SW 1271 (cell line): ENCODE measurements at places on chromosomes 6 and 20.

DNA sequence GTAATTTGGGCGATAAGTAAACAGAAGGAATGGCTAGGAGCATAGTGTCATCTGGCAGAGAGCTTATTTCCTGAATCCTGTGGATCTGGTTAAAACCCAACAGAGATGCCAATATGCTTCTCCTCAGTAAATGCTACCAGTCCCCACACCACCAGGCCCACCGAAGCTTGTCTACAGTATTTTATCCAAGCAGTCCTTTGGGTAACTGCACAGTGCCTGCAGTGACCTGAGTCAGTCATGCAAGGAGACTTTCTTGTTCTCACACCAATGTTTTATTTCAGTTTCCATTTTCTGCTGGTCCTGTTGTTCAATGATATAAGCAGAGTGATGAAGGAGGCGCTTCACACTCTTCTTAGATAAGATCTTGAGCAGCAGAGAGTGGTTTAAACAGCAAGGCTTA is 326.3 kb downstream of the RIMS1 start:
- no peak for DNase-seq

DNA sequence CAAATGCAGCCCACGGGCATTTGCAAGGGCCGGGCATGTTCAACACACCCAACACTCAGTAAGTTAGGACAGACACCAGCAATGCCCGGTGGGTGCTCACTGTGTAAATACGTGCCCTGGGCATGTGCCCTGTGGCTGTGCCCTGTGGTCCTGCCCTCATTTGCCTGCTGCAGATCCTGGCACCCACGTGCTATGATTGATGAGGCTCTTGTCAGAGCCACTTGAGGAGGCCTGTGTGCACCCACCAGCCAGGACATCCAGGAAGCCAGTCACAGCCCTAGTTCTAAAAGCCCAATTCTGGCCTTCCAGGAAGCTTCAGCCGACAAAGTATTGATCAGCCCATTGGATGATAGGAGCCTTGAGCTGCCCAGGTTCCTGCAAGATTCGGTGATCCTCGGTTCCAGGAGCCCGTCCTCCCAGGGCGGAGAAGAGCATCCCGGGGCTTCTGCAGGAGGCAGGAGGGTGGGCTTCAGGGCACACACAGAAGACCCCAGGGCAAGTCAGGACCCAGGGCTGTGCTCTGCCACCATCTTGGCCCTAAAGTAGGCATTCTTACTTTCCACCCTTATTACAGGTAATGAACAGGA is 223.9 kb downstream of the PREX1 start:
- no peak for DNase-seq

DNA sequence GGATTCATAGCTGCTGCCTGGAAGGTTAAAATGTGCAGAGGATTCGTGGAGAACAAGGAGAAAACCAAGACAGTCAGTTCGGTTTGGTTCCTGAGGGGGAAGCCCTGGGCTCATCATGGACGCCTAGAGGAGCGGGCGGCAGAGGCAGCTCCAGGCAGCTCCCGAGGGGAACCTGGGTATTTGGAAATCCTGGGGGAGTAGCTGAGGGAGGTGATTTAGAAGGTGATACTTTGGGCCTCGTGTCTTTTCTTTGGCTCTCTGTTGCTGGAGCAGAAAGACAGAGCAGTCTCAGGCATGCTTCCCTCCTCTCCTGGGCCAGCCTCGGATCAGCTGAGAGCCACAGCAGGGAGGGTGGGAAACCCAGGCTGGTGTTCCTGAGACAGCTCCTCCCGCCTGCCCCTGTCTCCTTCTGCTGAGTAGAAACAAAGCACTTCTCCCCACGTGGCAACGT is 139.5 kb downstream of the DLL1 start:
- no peak for DNase-seq

DNA sequence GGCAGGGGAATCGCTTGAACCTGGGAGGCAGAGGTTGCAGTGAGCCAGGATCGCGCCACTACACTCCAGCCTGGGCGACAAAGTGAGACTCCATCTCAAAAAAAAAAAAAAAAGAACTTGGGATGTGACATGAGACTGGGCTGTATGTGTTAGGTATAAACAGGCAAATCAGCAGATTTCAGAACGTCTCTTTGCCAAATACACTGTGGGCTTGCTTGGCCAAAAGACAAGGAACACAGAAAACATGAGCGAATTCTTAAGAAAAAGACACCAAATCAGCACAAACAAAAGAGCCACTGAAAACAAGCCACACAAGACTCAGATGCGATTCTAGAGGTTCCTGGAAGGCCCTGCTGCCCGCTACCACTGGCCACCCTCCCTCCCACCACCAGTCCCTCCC is 12.5 kb downstream of the ETV7 start:
- no peak for DNase-seq

DNA sequence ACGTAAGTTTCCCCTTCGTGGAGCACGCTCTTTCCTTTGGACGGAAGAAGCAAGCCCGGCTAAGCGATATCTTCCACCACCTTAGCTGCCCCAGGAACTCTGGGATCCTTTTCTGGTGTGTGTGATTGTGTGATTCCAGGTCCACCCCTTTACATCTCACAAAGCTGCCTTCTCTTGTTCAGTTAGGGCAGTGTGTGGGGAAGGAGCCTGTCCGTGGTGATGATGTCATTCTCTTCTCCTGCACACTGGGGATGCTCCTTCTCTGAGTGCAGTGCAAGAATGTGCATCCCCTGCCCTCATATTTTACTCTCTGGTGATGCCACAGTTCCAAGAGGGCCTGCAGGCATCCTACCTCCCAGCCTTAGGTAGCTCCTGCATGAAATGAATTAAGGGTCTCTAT is 30.3 kb downstream of the BNIP5 start:
- DNase-seq = no peak

GRCh38 chr20:49602345-49603208 is 34.6 kb upstream of the PTGIS start:
- no peak for DNase-seq

DNA sequence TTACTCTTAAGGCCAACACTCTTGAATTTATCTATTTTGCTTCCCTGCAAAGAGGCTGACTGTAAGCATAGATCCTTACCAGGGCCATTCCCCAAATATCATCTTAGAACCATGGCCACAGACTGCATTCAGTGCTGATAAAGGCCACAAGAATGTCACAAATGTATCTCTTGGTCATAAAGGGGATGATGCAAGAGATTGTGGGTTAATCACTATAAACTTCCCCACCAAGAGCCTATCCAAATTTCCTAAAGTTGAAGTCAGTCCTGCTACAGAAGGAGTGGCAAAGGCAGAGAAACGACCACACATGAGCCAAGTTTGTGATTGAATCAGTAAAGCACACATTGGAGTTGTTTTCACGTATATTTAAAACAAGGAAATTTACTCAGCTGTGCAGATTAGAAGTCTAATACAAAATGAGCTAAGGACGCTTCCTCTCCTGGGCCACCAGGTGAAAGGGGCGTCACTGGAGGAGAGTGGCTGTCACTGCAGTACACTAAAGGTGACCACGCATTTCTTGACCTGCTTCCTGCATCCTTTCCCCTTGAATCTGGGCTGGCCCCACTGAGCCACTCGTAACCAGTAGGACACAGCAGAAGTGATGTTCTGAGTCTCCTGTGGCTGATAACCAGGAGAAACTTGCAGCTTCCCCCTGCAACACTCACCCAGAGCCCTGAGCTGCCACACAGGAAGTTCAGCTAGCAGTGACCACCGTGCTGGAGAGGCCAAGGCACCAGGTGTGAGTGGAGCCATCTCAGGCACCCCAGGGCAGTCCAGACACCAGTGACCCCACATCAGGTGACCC is 181.9 kb downstream of the SYNDIG1 start:
- peak; percentile 25 for DNase-seq

- DNase-seq = no peak
Measured at GRCh38 chr6:20417819-20418218, 16.1 kb downstream of the E2F3 start.

- DNase-seq = no peak
Measured at GRCh38 chr6:3330199-3330598, 71.5 kb downstream of the PSMG4 start.

DNA sequence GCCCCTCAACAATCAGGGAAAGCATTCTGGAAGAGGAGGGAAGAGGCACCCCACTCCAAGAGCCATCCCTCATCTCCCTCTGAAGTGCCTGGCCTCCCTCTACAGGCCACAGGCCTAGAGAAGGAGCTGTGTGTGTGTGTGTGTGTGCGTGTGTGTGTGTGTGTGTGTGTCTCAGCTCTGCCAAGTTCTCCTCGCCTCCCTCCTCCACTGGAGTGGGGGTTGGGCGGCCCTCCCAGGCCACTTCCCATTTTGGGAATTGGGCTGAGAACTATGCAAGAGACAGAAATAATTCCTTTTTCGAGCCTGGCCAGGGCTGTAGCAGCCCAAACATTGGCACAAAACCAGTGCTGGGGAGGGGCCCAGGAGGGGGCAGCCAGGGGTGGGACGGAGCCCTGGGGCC is 35.7 kb downstream of the KCNB1 start:
- DNase-seq = no peak

GRCh38 chr6:11324453-11325015 is 92.1 kb upstream of the NEDD9 start:
- DNase-seq = no peak

DNA sequence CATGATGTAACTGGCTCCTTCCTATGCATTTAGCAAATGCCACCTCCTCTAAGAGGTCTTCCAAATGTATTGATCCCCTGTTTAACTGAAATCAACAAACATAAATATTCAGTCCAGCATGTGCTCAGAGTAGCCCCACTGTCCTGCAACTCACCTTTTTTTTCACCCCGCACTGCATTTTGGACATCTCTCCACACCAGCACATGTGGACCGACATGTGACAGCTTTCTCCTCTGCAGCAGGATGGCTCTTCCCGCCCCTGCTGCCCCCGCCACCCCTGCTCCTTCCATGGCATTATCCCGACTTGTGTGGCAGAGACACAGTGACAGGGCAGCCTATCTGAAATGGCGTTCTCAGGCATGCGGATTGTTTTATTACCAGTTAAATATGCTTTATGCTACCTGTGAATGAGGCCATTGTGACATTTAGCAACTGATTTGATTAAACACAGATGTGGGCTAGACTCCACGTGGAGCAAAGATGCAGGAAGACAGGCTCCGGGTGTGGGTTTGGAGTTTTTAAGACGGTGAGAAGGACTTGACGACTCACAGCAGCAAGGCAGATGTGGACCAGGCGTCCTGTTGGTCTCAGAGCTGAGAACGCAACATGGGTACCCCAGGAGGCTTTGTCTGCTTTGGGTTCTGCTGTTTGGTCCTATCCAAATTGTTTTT is 161.2 kb downstream of the EYA2 start:
- DNase-seq = no peak

DNA sequence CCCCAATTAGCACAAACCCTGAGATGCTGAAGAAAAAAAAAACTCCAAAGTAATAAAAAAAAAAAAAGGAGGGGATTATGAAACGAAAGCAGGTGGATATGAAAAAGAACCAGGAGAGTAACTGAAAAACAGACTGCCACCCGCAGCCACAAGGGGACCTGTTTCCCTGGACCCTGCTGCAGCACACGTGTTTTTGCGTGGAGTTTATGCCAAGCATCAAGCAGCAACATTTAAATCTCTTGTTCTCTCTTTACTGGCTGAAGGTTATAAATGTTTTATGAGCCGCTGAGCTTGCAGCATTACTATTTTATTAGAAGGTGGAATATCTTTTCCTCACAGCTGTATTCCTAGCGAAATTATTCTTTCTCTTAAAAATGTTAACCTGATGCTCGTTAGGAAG is 131.6 kb upstream of the OLIG3 start:
- DNase-seq = no peak

- DNase-seq = no peak
Measured at GRCh38 chr6:72792692-72793091, 170.8 kb downstream of the KCNQ5 start.

GRCh38 chr6:157287923-157288322 is 35.4 kb downstream of the TMEM242 start:
- DNase-seq = no peak

- no peak for DNase-seq
Measured at GRCh38 chr20:49230021-49230420, 10.8 kb downstream of the DDX27 start.

- DNase-seq = no peak
Measured at GRCh38 chr20:8124639-8125038, 7.4 kb upstream of the PLCB1 start.

- DNase-seq = no peak
Measured at GRCh38 chr6:11364971-11365397, 132.5 kb upstream of the NEDD9 start.

- no peak for DNase-seq
Measured at GRCh38 chr6:168542301-168542700, 101.3 kb downstream of the SMOC2 start.

DNA sequence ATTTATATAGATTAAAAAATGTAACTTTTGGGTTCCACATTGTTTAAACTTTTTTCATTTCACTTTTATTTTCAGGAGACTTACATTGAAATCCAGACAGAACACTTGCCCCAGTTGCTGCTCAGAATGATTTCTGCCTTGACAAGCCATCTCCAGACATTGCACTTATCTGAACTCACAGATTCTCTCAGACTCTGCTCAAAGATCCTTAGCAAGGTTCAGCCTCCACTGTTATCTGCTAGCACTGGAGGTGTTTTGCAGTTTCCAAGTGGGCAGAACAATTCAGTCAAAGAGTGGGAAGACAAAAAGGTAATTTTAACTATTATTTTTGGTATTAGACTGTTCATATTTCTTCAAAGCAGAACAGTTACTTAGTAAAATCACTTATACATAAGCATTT is 58.0 kb downstream of the DOP1A start:
- DNase-seq = no peak

DNA sequence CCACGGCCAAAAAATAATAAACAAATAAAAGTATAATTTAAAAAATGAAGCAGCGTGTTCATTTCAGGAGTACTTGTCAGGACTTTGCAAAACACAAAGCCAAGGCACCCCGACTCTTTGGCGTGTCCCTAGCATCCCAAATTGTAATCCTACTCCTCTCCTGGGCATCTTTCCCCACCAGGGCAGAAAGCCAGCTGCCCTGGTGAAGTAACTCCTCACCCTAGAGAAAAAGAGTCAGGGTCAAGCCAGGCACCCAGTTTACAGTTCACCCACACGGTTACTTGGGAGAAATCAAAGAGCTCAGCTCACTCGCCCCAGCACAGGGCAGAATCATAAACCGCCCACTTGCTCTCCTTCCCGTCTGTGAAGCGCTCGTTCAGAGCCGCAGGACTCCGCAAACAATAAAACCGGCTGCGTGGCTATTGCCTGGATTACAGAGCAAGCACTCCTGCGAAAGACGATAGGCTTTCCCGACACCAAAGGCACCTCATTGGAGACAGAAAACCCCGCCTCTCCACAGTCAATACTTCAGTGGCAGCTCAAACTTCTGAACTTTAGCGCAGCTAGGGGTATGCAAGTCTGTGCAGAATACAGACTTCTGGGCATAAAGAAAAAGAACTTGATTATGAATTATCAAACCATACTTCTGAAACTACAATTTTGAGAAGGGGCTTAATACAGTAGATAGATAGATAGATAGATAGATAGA is 73.0 kb upstream of the NHSL1 start:
- no peak for DNase-seq

- DNase-seq = no peak
Measured at GRCh38 chr20:62575976-62576722, 66.2 kb upstream of the SLCO4A1 start.

DNA sequence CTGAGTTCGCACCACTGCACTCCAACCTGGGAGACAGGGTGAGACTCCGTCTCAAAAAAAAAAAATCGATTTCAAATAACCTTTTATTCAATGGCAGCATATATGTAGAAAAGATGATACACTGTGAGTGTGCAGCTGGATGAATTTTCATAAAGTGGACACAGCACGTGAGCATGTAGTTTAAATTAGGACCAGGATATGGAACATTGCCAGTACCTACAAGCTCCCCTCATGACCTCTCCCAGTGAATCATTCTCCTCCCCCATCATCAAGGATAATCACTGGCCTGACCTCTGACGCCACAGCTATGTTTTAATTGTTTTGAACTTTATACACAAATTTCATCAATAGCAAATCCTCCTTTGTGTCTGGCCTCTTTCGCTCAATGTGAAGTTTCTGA is 53.8 kb upstream of the HDAC2 start:
- no peak for DNase-seq
